ENCODE measurements at places on chromosomes 4 and X.

DNA sequence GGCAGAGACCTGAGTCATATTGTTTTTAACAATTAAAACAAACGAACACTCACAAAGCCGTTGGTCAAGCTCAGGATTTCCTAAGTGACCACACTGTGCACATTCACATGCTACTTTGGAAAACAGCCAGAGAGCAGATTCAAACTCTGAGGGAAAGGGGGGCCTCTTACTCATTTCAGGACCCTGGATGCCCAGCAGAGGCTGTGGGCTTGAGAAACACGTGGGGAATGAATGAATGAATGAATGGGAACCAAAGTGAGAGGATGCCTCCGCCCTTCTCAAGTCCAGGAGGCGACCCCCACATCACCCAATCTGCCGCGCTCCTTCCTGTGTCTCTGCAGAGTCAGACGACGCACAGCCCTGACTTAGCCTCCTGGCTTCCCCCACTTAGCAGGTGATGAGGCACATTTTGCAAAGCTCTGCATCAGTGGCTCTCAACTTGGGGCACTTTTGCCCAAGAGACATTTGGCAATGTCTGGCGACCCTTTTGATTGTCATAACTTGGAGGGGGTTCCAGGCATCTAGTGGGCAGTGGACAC lies 76.0 kb downstream of the ABLIM2 start:
- no peak for DNase-seq

DNA sequence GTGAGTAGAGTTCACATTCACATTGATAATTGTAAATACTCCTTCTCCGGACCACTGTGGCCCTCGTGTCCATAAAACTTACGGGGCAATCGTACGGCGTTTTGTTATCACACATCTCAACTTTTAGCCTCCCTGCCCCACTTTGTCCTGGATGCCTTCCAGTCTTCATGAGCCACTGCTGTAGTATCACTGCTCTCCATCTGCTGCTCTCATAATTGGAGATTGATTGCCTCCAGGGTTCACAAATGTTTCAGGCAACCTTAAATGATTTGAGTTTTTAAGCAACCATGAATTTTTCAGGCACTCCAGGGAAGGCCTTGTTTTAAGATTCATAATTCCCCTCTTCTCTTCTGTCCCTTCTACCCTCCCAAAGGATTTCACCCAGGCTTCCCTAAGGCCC lies 28.4 kb downstream of the ALPK1 start:
- no peak for DNase-seq

DNA sequence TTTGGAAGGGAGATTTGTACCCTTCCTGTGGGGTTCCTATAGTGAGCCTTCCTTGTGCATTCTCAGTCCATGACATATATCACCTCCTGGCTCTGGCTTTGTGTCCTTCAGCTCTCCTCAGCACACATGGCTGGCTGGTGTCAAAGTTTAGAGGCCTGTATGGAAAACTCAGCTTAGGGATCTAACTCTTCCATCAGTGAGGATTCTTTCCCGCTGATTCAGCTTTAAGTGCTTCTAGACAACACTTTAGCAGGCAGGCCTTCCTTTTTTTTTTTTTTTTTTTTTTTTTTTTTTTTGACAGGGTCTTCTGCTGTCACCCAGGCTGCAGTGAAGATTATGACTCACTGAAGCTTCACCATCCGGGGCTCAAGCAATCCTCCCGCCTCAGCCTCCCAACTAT lies 84.2 kb downstream of the NPNT start:
- DNase-seq = no peak

DNA sequence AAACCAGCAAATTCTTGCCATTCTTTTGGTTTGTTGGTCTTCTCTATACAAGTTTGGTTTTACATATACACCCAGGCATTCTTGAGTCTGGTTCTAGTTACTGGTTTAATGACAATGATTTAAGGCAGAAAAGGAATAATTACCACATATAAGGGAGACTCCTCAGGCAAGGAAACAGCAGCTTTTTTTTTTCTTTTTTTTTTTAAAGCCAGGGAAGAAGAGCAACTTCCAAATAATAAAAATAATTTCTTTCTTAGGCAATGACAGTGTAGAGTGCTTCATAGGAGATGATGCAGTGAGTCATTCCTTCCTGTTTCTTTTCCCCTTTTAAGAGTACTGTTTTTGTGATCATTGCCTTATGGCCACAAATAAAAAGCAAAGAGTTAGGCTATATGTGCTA lies 289.7 kb downstream of the DKK2 start:
- no peak for DNase-seq

- DNase-seq = no peak
Observed at GRCh38 chr4:34814266-34814665, 1430.0 kb downstream of the ARAP2 start.

DNA sequence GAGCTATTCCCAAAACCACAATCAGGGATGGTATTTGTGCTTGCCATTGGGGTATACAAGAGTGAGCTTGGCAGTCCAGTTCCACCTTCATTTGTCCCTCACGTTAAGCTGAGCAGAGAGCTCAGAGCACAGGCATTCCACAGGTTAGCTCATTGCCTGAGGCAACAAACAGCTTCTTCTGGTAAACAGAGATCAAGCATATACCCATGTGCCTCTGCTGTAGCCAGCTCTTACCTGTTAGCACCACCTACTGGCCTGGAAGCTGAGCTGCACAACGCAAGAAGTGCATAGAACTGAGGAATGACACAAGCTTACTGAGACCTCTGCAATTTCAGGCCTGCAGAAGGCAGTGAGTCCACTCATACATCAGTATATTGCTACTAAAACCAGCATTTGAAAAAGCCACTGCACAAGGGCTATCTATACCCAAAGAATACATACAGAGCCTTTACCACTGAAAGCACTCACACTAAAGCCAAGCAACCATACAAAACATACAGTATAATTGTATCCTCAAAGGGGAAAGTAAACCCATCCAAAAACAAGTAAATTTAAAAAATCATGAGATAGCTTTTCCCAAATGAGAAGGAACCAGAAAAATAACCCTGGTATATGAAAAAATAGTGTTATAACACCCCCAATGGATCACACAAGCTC lies 258.3 kb upstream of the GABRA2 start:
- DNase-seq = peak; percentile 11

GRCh38 chr4:37749398-37749988 lies 63.3 kb upstream of the RELL1 start:
- no peak for DNase-seq

- DNase-seq = no peak
Observed at GRCh38 chrX:109184506-109185139, 297.3 kb downstream of the GUCY2F start.

- DNase-seq = no peak
Observed at GRCh38 chrX:105375816-105376215, 155.3 kb upstream of the TEX13A start.

DNA sequence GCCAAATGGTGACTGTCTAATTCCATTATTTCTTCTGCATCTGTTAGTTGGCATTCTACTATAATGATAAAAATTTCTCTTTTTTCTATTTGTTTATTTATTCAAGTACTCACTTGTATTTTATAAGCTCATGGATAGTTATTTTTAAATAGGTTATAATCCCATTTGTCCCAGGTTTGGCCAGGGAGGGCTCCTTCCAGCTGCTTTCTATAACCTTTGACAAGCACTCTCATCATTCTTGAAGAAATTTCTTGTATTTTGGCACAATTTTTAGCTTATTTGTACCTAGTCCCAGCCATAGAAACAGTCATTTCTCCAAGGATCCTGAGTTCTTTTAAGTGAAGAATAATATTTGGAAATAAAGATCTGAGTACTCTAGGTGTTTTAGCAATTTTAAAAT lies 1038.6 kb upstream of the AGA start:
- DNase-seq = no peak

DNA sequence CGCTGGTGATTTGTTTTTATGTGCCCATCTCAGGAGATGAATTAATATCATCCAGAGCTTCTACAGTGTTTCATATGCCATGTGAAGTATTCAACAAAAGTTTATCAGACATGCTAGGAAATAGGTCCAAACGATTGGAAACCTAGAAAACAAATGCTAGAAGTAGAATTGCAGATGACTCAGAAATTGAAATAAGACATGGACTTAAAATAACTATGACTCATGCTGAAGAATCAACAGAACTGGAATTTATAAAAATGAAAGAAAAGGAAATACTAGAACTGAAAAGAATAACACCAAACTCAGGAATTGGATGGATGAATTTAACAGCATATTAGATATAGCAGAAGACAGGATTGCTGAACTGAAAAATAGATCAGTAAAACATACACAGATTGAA lies 172.7 kb upstream of the GIMD1 start:
- DNase-seq = no peak

GRCh38 chrX:76029385-76029784 lies 143.5 kb upstream of the PBDC1 start:
- DNase-seq = no peak

- DNase-seq = no peak
Observed at GRCh38 chrX:115068896-115069295, 51.5 kb upstream of the IL13RA2 start.

GRCh38 chrX:23633834-23634580 lies 33.3 kb upstream of the PRDX4 start:
- peak; percentile 26 for DNase-seq

- no peak for DNase-seq
Observed at GRCh38 chr4:71857713-71858451, 74.0 kb upstream of the GC start.

- DNase-seq = no peak
Observed at GRCh38 chrX:15336023-15336413, 695 bp upstream of the PIGA start.

DNA sequence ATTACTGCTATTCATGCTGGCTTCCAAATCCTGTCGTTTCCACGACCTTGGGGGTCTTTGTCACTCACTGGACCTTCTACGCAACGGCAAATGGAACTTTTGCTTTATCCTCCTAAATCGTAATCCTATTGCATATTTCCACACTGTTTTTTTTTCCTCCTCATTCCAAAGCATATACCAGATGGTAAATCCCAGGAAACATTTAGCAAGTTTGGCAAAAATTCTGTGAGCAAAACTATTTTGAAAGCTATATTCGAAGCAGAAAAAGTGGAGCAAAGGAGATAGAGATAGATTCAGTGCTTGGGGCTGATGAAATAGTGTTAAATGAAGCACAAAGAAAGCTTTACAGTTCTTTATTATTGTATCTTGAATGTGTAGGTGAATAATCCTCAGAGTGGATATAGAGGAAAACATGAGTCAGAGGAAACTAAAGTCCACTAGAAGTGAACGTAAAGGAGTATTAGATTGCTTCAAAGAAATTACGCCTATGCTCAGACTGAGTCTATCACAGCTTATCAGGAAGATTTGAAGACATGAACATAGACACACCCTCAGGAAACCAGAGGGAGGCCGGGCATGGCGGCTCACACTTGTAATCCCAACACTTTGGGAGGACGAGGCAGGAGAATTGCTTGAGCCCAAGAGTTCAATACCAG lies 50.2 kb upstream of the FAM9A start:
- DNase-seq = no peak

- DNase-seq = no peak
Observed at GRCh38 chr4:83093060-83093640, 21.4 kb downstream of the PLAC8 start.

GRCh38 chrX:44101281-44101680 lies 128.1 kb upstream of the NDP start:
- DNase-seq = no peak
